ENCODE measurements at places on chromosomes 12 and 14.

DNA sequence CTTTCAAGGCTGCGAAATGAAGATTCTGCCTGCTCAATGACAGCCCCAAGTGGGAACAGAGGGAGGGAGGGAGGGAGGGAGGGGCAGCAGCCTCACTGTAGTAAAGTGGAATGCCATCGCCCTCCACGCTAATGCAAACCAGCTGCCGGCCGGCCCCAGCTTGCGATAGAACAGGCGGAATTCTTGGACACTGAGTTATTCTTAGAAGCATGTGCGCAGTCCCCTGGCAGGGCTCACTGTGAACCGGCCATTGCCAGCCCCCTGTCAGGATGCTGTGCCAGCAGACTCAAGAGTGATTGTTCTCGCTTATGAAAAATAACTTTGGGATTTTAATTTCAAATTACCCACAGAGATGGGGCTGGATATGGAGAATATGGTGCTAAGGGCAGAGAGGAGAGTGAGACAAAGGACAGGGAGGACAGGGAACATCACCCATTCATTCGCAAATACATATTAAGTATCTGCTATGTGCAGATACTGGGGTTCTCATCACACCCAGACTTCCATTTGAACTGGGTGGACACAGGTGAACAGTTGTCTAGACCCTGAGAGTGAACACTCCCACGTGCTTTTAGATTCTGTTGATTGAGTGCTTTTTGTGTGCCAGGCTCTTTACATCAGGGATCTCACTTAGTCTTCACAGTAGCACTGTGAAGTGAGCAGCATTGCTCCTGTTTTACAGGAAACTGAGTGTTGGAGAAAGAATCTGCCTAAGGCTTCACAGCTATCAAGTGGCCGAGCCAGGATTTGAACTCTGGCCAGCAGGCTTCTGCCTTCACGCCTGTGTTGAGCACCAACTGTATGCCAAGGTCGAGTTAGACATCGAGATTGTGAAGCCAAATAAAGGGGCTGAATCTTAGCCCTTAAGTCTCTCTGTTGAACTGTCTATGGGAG is 192.9 kb downstream of the C12orf75 start:
- DNase-seq, result peak; percentile 89

DNA sequence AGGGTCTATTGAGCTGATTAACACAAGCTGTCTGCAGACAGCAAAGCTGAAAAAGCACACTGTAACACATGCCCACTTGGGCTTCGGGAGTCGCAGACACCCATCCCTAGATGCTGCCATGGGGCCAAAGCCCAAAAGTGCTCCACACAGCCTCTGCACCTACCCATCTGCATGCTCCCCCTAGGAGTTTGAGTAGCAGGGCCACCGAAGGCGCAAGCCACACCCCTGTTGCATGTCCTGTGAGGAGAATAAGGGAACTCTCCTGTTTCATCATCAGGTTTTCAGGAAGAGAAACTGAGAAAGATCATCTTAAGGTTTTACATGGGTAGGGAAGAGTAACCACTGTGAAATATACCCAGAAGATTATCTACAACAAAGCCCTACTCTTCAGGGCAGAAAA is 5.6 kb upstream of the ST8SIA1 start:
- no peak for DNase-seq

GRCh38 chr12:107495604-107496003 is 190.0 kb upstream of the PWP1 start:
- no peak for DNase-seq

GRCh38 chr12:96425951-96426350 is 25.7 kb upstream of the CDK17 start:
- DNase-seq, result no peak

- no peak for DNase-seq
These were observed 92.8 kb downstream of the LGMN start for GRCh38 chr14:92655419-92656201.

DNA sequence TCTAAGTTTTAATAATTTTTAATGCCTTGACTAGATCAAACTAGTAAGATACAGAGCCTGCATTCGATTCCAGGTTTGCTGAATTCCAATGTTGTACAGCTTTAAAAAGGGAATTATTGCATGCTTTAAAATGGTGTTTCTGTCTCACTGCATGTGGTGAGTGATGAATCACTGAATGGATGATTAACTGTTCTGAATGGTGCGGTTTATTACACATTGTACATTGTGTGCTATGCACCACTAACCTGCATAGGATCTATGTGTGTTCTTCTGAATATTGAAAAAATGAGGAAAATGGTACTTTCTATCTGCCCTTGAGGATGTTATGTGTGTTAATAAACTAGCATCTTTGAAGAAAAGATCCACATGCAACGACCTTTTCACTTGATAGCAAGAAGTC is 231.7 kb downstream of the NRXN3 start:
- DNase-seq, result no peak

GRCh38 chr14:50225067-50225973 is 6.1 kb downstream of the SOS2 start:
- DNase-seq, result no peak

GRCh38 chr14:75476274-75476995 is 45.8 kb upstream of the BATF start:
- DNase-seq, result peak; percentile 14

DNA sequence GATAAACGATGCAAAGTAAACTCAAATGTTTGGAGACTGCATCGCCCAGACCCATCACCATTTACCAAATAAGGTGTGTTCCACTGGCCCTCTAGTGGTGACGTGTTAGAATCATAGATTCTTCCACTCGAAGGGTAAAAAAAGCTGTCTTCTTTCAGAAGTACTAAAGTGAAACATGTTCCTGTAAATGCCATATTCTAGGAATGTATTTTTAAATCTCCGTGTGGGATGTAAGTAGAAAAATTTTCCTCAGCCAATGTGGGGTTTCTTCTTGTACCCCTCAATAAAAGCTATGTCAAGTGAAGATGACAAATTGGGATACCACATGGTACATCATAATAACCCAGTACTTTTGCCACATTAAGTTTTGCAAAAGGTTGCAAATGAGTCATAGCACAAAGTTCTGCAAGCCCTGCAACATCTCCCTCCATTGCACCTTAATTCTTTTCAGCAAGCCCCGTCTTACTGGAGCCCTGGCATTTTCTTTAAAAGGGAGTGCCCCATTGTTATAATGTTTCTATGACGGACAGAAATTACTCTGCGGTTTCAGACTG is 100.8 kb downstream of the CCER1 start:
- DNase-seq, result peak; percentile 61

- no peak for DNase-seq
These were observed 95.4 kb downstream of the DUSP16 start for GRCh38 chr12:12467264-12467663.

DNA sequence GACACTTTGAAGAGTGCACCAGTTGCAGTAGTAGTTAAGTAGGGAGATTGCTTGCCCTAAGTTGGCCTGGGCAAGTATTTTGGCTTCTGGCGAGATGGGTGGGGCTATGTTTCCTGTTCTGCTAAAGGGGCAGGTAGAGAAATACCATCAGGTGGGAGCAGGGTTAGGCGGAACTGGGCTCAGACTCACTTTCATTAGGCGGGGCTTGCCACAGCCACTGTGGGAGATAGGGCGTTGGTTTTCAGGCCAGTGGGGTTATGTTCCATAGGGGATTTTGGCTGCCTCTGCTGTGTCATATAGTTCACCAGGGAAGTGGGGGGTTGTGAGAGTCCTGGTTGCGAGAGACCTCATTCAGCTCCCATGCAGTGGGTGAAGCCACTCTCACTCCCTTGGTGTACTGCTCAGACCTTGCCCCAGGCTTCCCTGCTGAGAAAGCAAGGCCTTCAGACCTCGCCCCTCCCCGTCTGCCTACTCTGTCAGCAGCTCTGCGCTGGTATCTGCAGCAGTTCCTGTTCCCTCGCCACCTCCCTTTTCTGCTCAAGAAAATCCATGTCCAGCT is 43.3 kb downstream of the AEBP2 start:
- no peak for DNase-seq

DNA sequence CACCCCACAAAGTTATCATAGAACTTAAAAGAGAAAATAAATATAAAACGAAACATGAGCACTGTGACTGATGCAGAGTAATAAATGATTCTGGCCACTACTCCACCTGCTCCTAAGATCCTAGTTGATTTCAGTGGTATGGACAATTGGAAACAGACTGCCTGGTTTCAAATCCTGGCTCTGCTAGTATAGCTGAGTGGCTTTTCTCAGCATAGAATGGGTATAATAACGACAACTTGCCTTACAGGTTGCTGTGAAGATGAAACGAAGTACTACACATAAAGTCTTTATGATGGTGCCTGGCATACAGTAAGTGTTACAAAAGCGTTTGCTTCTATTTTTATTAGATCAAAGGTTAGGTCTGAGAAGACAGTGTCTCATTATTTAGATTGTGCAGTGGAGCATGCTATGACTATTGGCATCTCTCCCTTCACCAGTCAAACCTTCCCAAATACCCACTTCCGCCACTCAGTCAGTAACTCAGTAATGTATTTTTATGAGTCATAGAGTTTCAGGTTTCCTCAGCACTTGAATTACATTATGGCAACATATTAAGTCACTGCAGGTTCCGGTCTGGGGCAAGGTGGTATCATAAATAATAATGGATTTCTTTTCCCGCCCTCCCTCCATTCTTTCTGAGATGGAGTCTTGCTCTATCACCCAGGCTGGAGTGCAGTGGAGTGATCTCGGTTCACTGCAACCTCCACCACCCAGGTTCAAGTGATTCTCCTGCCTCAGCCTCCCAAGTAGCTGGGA is 29.7 kb upstream of the NR2C1 start:
- DNase-seq, result no peak

DNA sequence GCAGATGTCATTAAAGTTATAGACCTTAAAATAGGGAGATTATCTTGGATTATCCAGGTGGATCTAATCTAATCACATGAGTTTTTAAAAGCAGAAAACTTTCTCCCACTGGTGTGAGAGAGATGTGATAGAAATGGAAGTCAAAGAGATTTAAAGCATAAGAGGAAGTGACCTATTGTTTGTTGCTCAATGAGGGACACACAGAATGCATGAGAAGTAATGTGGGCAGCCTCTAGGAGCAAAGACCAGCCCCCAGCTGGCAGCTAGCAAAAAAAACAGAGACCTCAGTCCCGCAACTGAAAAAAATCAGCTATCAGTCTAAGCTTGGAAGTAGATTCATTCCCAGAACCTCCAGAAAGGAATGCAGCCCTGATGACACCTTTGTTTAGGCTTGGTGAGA is 24.6 kb upstream of the ANP32D start:
- no peak for DNase-seq

DNA sequence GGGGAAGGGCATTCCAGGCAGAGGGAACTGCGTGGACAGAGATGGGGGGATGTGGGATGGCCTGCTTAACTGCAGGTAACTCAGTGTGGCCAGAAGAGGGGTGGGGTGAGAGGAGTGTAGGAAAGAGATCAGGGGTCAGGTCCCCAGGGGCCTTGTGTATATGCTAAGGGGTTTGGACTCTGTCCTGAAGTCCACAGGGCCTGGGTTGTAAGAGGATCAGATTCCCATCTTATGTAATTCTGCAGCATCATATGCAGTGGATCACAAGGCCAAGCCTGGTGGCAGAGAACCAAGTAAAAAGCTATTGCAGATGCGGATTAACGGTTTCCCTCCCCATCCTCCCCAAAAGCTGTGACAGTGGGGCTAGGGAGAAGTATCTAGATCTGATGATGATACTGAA is 8.7 kb downstream of the TCTN1 start:
- no peak for DNase-seq

All from brain (organoid and tissue), 16 donors.